ENCODE measurements at places on chromosomes 6 and 20.

- DNase-seq: no peak
Observed at GRCh38 chr6:136403110-136403980, 113.7 kb upstream of the BCLAF1 start.

GRCh38 chr6:132952986-132953385, 138.6 kb downstream of the RPS12 start:
- DNase-seq: no peak

DNA sequence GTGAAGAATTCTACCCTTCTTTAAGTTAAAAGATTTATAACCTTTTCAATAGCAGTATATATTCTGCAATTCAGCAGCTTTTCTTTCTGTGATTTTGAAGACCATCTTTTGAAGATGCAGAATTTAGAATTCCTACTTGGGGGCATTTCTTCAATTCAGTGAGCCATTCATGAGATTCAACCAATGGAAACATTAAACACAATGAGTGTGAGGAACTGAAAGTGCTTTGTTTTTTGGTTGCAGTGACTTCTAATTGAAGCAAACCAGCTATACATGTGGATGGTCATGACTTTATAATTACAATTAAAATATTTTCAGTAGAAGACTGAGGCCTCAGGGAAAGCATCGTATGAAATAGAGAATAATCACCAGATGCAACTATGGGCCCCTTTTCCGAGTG, 108.3 kb downstream of the CARMIL1 start:
- no peak for DNase-seq

DNA sequence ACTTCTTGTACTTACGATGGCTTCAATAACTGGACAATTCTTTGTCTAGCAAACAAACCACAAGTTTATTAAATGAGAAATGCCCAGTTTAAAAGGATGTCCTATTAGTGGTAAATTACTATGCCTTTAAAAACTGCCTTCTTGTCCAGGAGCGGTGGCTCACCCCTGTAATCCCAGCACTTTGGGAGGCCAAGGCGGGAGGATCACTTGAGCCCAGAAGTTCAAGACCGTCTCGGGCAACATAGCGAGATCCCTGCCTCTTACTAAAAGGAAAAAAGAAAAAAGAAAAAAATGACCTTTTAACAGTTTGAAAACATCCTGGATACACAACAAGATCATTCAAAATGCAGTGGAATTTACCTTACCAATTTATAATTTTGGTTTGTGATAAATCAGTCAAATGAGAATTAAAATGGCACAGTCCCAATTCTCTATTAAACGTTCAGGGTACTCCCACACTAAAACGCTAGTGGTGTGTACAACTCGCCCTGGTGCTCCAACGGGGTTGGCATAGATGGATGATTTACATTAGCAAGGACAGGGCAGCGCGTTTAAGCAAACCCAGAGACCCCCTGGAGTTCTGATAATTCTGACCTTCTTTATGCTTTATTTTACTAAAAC, 2.3 kb downstream of the ZBTB2 start:
- no peak for DNase-seq

GRCh38 chr6:139531148-139532115, 157.0 kb upstream of the CITED2 start:
- peak; percentile 14 for DNase-seq

- no peak for DNase-seq
Observed at GRCh38 chr20:11128220-11128718, 454.5 kb upstream of the JAG1 start.

- no peak for DNase-seq
Observed at GRCh38 chr6:75201021-75201420, 4.8 kb downstream of the COL12A1 start.

DNA sequence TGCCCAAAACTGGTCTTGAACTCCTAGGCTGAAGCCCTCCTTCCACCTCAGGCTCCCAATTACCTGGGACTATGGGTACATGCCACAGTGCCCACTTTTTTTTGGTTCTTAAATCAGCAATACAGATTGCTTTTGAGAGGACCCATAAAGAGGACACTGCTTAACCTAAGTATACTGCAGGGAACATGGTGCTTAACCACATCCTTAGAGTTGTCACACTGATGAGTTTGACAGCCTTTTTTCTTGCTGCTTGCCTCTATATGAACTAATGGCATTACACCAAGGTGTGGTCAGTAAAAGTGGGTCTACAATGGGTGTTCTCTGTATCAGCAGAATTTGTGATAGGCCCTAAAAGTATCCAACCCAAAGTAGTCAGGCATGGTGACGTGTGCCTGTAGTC, 7.2 kb upstream of the SLC35D3 start:
- DNase-seq: no peak
